ENCODE measurements at places on chromosomes 4 and X. TPM values are rescaled to one million over a fixed set of nuclear protein-coding genes. Genes with fewer than 3 reads are reported as not detected.

DNA sequence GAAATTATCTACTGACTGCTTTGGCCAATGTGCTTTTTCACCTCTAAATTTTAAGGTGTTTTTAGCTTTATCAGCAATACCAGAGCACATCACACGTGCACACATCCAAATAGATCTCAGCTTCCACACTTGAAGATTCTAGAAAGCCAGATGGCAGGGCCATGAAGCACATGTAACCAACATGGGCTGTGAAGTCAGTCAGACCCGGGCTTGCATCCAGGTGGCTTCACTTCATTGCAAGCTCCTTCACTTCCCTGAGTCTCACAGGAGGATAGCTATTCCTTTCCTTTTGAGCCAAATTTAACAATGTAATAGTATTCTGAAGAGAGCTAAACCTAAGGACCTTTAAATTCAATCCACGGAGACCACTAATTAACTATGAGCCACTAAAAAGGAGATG lies 86.5 kb downstream of the SH3RF1 start:
- no peak for DNase-seq

DNA sequence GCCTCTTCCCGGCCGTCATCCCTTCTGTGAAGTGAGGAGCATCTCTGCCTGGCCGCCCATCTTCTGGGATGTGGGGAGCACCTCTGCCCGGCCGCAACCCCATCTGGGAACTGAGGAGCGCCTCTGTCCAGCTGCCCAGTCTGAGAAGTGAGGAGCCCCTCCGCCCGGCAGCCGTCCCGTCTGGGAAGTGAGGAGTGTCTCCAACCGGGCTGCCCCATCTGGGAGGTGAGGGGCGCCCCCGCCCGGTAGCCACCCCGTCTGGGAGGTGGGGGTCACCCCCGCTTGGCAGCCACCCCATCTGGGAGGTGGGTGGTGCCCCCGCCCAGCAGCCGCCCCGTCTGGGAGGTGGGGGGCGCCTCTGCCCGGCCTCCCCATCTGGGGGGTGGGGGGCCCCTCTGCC lies 142.3 kb downstream of the LAS1L start:
- no peak for DNase-seq

DNA sequence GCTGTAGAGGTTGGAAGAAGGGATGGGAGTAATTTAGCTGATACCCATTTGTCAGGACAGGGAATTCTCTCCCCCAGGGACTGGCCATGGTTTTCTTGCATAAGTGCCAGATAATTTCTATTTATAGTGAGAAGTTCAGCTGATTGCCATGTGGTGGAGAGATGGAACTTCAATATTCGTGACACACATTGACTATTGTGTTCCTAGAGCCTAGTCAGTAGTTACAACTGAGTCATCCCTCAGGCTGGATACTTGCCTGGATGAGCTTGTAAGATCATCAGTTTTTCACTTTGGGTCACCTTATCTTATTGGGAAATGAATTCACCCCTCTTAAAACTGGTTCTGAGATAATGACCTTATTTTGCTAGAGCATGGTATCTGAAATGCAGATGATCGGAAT lies 32.2 kb downstream of the CFAP299 start:
- no peak for DNase-seq

- no peak for DNase-seq
These were observed 124.5 kb upstream of the PLAC1 start for GRCh38 chrX:134782796-134783195.

GRCh38 chrX:24890677-24891076 lies 125.1 kb downstream of the ARX start:
- DNase-seq = no peak

DNA sequence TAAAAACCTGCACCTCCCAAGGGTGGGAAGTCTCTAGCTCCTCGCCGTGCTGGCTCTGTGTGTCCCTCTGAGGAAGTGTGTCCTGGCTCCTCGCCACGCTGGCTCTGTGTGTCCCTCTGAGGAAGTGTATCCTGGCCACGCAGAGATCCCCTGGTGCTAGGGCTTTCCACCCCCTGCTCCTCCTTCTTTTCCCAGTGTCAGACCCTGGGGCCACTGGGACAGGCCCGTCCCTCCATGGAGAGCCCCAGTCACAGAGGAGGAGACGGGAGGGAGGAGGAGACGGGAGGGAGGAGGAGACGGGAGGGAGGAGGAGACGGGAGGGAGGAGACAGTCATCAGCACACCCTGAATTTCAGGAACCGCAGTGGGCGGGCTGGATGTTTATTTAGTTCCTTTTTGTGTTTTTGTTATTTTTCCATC lies 53.8 kb upstream of the HGFAC start:
- DNase-seq = peak; percentile 88

- DNase-seq = no peak
These were observed 25.3 kb downstream of the FBXW7 start for GRCh38 chr4:152510349-152511147.

DNA sequence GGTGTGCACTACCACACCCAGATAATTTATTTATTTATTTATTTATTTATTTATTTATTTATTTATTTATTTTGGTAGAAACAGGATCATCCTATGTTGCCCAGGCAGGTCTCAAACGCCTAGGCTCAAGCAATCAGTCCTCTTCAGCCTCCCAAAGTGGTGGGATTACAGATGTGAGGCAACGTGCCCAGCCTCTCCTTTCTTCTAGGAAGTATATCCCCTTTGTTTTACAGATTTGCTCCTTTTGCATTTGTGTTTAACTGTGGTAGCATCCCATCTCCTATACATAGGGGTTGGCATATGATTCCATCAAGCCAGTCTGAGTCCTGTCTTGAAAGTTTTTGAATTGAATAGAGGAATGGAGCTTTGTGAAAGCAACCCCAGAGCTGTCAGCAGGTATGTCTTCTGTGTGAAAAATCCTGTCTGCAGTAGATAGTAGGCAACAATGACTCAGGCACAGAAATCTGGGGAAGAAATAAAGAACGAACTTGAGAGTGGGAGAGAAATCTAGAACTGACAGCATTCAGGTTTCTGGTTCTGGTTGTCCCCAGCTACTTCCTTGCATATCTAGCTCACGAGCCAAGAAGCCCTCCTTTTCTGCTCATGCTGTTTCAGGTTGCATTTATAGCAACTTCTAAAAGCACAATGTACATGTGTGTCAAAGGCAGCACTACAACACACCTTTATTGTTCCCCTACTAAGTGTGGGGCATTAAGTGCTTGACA lies 113.7 kb upstream of the LSM6 start:
- no peak for DNase-seq

DNA sequence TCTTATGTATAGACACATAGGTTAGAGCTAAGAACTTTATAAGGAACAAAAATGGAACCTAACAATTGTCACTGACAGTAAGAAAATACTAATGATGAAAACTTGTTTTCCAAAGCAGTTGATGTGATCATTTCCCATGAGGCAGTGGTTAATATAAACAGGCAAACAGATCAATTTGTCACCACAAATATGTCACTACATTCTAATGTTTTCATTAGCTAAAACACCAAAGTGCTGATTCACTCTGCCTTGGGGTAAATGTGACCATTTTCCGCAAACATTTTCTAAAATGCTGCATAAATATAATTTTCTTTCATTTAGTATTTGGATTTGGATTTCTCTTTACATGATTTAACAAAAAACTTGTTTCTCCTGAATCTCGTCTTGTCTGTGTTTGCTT lies 408.9 kb upstream of the CTSO start:
- DNase-seq = no peak

DNA sequence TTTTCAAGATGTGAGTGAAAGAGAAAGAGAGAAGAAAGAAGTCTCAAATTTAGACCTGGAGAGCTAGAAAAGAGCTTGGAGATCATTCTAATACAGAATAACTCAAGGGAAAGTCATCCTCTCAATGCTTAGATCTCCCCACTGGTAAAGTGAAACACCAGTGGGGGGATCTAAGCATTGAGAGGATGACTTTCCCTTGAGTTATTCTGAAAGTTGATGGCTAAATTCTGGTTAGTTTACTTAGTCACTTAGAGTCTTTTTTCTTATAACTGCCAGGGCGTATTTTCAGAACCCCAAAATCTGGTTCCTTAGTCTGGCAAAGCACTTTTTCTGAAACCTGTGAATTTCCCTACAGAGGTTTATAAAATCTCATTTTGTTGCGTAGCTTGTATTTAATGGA lies 198.6 kb downstream of the ARHGAP24 start:
- no peak for DNase-seq

- DNase-seq = no peak
These were observed 249.1 kb upstream of the BMP3 start for GRCh38 chr4:80781431-80781830.

GRCh38 chr4:148618856-148619255 lies 176.6 kb upstream of the NR3C2 start:
- no peak for DNase-seq

- no peak for DNase-seq
These were observed 8.3 kb downstream of the PPID start for GRCh38 chr4:158714937-158715336.

DNA sequence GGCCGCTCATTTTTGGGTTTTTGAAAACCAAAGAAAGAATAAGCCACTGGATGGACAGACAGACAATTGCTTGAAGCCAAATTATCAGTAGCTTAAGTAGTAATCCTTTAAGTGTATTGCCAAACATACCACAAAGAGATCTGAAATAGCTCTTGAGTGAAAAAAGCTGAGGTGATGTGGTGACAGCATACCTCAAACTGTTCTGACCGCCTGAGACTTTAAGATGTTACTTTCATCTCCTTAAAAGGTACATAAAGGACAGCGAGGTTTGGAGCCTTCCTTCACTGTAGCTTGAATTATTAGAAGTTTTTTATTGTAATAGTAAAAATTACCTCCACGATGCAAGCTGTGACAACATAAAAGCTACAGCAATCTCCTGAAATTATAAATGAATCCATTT lies 271.5 kb upstream of the FAM241A start:
- no peak for DNase-seq

The ARHGAP4 gene
- total RNA-seq = 22.9 TPM

The MAGEH1 gene
- 11.7 TPM for total RNA-seq

The TKTL2 gene
- total RNA-seq = not detected

The GPR173 gene
- total RNA-seq = 3.2 TPM

Measured in cardiac septum (tissue), 1 donor.